ENCODE measurements at places on chromosomes 4 and X. TPM values are rescaled to one million over a fixed set of nuclear protein-coding genes. Genes with fewer than 3 reads are reported as not detected.

GRCh38 chr4:128322311-128322710 lies 34.7 kb upstream of the PGRMC2 start:
- peaks cover 3% of the 10 kb centered on the region for H3K36me3 ChIP-seq
- no peak overlapping the region for H3K27ac ChIP-seq
- no peaks in the 10 kb centered on the region for H3K4me1 ChIP-seq
- no peak for DNase-seq
- no peaks in the 10 kb centered on the region for H3K27me3 ChIP-seq
- H3K4me3 ChIP-seq = no peak overlapping the region

DNA sequence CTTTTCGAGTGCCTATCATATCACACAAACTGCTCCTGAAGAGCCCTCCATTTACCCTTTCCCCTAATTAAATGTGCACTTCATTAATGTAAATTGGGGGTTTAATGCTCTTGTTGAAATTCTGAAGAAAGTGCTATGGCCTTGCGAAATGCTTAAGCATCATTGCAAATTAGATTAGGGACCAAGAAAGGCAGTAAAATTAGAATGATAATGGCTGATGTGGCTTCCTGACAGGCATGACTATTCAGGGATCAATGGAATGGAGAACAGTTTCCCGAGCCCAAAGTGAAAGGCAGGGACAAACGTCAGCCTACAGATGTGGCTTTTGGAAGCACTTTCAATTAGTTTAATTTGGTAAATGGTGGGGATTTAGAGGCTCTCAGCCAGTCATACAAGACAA lies 120.1 kb downstream of the NKX6-1 start:
- no peak for DNase-seq
- peaks cover 58% of the 10 kb centered on the region for H3K4me1 ChIP-seq
- H3K27me3 ChIP-seq = peaks cover 83% of the 10 kb centered on the region
- no peaks in the 10 kb centered on the region for H3K36me3 ChIP-seq

GRCh38 chrX:141133272-141133671 lies 43.7 kb downstream of the LDOC1 start:
- H3K4me1 ChIP-seq = no peaks in the 10 kb centered on the region
- no peak for DNase-seq
- no peak overlapping the region for H3K4me3 ChIP-seq

The RCHY1 gene
- total RNA-seq = 31.4 TPM

Data from WTC11 (cell line).